ENCODE measurements at places on chromosomes 4 and X.

- no peak for DNase-seq
- no peak overlapping the region for H3K27ac ChIP-seq
- H3K4me1 ChIP-seq, result no peaks in the 10 kb centered on the region
Measured at GRCh38 chr4:20859097-20859781, 159.0 kb downstream of the PACRGL start.

DNA sequence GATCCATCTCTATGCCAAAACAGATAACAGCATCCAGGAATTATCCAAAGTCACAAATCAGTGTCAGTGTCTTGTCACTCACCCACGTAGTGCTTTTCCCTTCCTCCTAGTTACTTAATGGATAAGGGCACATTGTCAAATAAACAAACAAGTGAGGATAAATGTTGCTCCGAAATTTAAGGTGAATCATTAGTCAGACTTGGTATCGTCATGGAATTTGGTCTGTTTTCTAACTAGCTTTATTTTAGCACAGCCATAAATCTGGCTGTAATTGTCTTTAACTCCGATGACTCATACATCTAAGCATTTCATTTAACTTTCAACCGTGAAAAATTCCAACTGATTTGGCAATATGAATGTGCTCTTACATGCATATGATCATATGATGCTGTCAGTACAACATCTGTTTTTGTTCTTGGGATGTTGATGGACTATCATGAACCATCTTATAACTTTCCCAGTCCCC, 83.3 kb downstream of the SNCA start:
- H3K27ac ChIP-seq, result no peak overlapping the region
- no peaks in the 10 kb centered on the region for H3K36me3 ChIP-seq

DNA sequence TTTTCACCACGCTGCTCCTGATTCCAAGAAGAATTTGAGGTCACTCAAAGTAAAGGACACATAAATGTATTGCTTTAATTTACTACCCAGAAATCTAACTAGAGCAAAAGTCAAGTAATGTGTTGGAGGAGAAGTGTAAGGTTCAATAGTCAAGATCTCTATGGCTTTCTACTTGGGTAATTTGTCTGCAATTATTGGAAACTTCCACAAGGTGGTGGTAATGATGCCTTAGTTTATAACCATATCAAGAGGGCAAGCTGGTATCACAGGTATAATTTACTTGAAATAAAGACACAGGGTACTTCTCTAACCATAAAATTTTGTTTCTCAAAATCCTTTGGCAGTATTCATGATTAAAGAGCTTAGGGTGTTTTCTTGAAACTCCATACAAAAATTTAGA, 10.2 kb upstream of the GRIA3 start:
- no peak for DNase-seq
- H3K4me1 ChIP-seq, result no peaks in the 10 kb centered on the region
- no peaks in the 10 kb centered on the region for H3K27me3 ChIP-seq
- H3K27ac ChIP-seq, result no peak overlapping the region
- no peaks in the 10 kb centered on the region for H3K36me3 ChIP-seq
- H3K4me3 ChIP-seq, result no peak overlapping the region

- H3K36me3 ChIP-seq, result peaks cover 26% of the 10 kb centered on the region
- no peaks in the 10 kb centered on the region for H3K4me1 ChIP-seq
- no peak for DNase-seq
- H3K27me3 ChIP-seq, result no peaks in the 10 kb centered on the region
Measured at GRCh38 chr4:16160457-16160856, 65.8 kb downstream of the TAPT1 start.

DNA sequence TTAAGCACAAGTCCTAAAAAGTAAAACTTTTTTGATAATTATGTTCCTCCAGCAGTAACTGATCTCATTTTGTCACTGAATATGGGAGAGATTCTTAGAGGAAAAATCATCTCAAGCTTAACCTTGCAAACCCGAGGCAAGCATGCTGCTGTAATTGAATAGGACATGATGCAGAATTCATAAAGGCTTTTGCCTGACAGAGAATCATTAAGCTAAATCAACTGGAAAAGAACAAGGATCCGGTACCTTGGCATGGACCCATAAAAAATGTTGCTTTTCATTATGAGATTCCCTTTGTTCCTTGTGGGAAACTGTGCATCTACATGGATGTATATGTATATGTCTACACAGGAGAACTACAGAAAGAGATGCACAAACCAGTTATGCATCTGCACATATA, 149.1 kb downstream of the PAPSS1 start:
- no peak overlapping the region for H3K4me3 ChIP-seq
- H3K27me3 ChIP-seq, result peaks cover 1% of the 10 kb centered on the region
- no peaks in the 10 kb centered on the region for H3K36me3 ChIP-seq
- no peak for DNase-seq
- no peak overlapping the region for H3K27ac ChIP-seq

- peak within 1 kb of the TSS; percentile 96 for H3K27ac ChIP-seq
- peak; percentile 88 for DNase-seq
- peaks cover 12% of the 10 kb centered on the region for H3K4me1 ChIP-seq
- peak within 1 kb of the TSS; percentile 92 for H3K4me3 ChIP-seq
Measured at GRCh38 chrX:53686151-53686885, at the start of gene HUWE1. HUWE1 (minus strand) TSS chrX:53686719; CDS start chrX:53654107, 32,612 bp downstream.

DNA sequence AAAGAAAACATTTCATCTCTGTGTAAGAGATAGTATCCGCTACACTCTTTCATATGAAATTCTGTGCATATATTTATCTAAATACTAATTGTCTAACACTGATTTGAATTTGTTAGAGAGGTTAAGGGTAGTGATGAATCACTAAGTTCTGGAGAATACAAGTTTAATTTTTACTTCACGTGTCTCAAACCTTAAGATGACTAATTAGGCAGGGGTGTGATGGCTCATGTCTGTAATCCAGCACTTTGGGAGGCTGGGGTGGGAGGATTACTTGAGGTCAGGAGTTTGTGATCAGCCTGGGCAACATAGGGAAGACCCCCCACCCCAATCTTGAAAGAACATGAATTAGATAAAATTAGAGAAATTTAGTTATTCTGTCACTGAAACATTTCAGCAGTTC, 2241.9 kb downstream of the PCDH7 start:
- H3K4me1 ChIP-seq, result no peaks in the 10 kb centered on the region
- no peak overlapping the region for H3K4me3 ChIP-seq
- H3K27ac ChIP-seq, result no peak overlapping the region
- DNase-seq, result no peak

DNA sequence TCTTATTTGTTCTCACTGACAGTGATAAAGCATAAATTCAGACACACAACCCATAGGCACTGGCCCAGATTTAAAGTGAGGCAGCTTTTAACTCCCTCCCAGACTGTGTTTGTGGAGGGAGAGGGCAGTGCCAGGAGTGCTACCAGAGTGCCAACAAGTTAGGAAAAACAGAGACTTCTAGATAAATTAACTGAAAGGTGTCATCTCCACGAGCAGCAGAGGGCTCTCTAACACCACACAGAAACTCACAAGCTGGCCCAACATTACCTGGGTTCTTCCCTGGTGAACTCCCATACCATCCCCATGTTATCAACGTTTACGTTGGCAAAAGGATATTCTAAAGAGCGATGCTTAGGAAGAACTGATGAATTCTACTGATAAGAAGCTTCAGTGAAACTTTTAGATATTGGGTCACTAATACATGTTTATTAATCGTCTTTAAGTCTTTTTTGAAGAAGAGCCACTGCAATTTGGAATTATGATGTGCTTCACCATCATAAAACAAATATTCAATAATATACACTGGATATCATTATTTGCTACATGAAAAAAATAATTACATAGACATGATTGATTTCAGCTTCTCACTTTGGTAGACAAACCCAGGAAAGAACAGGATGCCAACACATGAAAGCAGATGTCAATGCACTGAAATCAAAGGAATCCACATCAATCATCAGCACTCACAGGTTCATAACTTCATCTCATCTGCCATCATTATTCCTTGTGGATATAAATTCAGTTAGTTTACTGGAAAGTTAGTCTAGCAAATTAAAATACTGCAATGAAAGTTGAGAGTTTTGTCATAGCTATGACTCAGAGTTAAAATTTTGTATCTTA, 121.2 kb upstream of the NAP1L5 start:
- no peak overlapping the region for H3K27ac ChIP-seq
- no peaks in the 10 kb centered on the region for H3K36me3 ChIP-seq
- no peak overlapping the region for H3K4me3 ChIP-seq
- H3K27me3 ChIP-seq, result peaks cover 3% of the 10 kb centered on the region
- H3K4me1 ChIP-seq, result peaks cover 38% of the 10 kb centered on the region

DNA sequence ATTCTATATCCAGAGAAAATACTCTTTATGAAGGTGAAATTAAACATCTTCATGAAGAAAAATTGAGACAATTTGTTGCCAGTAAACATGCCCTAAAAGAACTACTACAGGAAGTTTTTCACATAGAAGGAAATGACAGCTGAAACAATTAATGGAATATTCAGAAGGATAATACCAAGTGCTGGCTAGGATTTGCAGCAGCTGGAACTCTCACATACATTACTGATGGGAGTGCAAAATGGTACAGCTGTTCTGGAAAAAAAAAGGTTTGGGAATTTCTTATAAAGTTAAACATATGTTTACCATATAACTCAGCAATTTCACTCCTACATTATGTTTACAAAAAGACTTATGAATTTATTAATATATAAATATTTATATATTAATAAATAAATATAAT, 193.2 kb upstream of the FAT4 start:
- no peak overlapping the region for H3K4me3 ChIP-seq
- H3K27me3 ChIP-seq, result no peaks in the 10 kb centered on the region
- no peak for DNase-seq
- H3K4me1 ChIP-seq, result no peaks in the 10 kb centered on the region
- H3K27ac ChIP-seq, result no peak overlapping the region

DNA sequence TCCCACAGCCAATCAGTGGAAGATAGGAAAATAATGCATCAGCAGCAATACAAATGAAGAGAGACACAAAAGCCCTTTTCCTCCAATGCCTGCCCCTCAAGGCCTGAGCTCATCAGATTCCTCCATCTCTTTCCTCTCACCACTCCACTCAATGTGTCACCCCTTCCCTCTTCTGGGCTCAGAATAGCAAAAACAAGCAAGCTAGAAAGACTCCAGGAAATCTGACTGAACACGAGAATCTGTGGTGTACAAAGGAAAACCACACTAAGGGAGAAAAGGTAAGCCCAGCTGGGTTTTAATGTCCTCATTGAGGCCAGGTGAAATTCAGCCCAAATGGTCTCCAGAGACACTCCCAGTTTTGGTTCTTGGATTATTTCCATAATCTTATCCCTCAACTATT, 46.3 kb downstream of the ARHGEF9 start:
- H3K27ac ChIP-seq, result no peak overlapping the region
- no peaks in the 10 kb centered on the region for H3K36me3 ChIP-seq
- DNase-seq, result no peak

- no peaks in the 10 kb centered on the region for H3K36me3 ChIP-seq
- no peaks in the 10 kb centered on the region for H3K27me3 ChIP-seq
- no peak overlapping the region for H3K27ac ChIP-seq
Measured at GRCh38 chr4:176883108-176883550, 90.4 kb upstream of the VEGFC start.

- DNase-seq, result no peak
- H3K4me1 ChIP-seq, result no peaks in the 10 kb centered on the region
- H3K4me3 ChIP-seq, result no peak overlapping the region
- no peaks in the 10 kb centered on the region for H3K27me3 ChIP-seq
- no peaks in the 10 kb centered on the region for H3K36me3 ChIP-seq
Measured at GRCh38 chr4:17448689-17449088, 63.2 kb downstream of the QDPR start.

- H3K4me3 ChIP-seq, result no peak overlapping the region
- no peaks in the 10 kb centered on the region for H3K4me1 ChIP-seq
- no peak overlapping the region for H3K27ac ChIP-seq
- no peaks in the 10 kb centered on the region for H3K27me3 ChIP-seq
Measured at GRCh38 chr4:151142758-151143157, 43.3 kb downstream of the RPS3A start.

- no peak overlapping the region for H3K27ac ChIP-seq
- H3K27me3 ChIP-seq, result no peaks in the 10 kb centered on the region
- H3K36me3 ChIP-seq, result no peaks in the 10 kb centered on the region
- no peak overlapping the region for H3K4me3 ChIP-seq
Measured at GRCh38 chrX:46840946-46841345, 4.1 kb downstream of the RP2 start.

DNA sequence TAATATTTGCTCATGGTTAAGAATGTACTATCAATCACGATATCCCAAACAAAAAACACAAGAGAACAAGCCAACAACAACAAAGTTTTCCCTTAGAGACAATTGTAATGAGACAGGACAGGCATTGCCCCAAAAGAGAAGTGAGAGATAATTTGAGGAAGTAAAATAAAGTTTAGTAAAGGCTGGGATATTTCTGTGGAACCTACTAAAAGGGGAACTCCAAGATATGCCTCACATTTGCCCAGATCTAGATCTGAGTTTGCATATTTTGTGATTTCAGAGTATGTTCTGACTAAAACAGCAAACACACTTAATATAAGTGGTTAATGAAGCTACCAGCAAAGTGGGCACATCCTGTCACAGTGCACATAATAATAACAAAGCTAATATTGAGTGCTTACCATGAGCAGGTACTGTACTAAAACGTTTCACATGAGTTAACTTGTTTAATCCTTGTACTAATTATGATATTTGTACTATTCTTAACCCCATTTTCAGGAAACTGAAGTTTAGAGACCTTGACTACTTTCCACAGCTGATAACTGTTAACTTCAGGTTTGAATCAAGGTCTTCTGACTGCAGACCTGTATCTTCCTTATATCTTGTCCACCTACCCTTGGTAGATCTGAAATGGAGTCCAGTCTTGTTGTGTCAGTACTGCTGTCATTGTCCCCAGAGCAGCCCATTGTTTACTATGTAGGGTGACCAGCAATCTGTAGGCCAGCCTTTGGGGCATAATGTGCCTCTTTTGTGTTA, 26.0 kb upstream of the BMP2K start:
- DNase-seq, result no peak
- no peaks in the 10 kb centered on the region for H3K36me3 ChIP-seq
- H3K27me3 ChIP-seq, result no peaks in the 10 kb centered on the region
- H3K27ac ChIP-seq, result no peak overlapping the region
- no peaks in the 10 kb centered on the region for H3K4me1 ChIP-seq

DNA sequence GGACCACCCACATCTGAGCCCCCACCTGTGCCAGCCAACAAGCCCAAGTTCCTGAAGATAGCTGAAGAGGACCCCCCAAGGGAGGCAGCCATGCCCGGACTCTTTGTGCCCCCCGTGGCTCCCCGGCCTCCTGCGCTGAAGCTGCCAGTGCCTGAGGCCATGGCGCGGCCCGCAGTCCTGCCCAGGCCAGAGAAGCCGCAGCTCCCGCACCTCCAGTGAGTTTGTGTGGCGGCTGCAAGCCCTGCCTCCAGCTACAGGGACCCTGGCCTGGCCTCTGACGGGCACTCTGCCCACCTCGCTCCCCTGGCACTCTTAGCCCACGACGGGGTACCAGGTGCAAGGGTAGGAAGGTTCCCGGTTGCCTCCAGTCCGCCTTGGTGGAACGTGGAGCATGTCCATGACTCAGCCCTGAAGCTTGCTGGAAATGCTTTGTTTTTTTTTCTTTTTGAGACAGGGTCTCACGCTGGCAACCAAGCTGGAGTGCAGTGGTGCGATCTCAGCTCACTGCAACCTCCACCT, 13.7 kb upstream of the ADD1 start:
- H3K27me3 ChIP-seq, result no peaks in the 10 kb centered on the region
- no peak overlapping the region for H3K27ac ChIP-seq
- no peak overlapping the region for H3K4me3 ChIP-seq
- DNase-seq, result no peak
- peaks cover 30% of the 10 kb centered on the region for H3K36me3 ChIP-seq

GRCh38 chr4:81195475-81195874, 19.5 kb downstream of the PRKG2 start:
- H3K36me3 ChIP-seq, result no peaks in the 10 kb centered on the region
- no peak overlapping the region for H3K27ac ChIP-seq
- no peak for DNase-seq
- no peaks in the 10 kb centered on the region for H3K4me1 ChIP-seq
- no peak overlapping the region for H3K4me3 ChIP-seq
